ENCODE measurements at places on chromosomes 5 and 9.

- DNase-seq = no peak
Measured at GRCh38 chr9:111980398-111980797, 83.8 kb downstream of the UGCG start.

GRCh38 chr5:120405286-120405864 lies 58.7 kb upstream of the PRR16 start:
- DNase-seq = no peak

DNA sequence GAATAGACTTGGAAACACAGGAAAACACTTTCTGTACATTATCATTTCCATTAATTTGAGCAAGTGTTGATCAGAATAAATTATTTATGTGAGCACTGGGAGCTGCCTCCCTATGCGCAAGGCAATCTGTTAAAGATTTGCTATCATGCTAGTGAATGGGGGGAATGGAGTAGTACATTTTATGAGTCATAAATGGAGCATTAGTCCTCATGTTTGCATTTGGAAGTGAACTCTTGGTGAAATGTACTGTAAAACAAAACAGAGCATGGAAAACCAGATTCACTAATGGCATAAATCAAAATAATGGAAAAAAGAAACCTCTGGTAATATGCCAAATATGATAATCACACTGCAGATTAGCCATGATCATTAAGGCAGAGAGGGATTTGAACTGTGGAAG lies 40.5 kb upstream of the TMC1 start:
- DNase-seq = no peak

- DNase-seq = no peak
Measured at GRCh38 chr5:178460174-178460573, 130.0 kb downstream of the COL23A1 start.

GRCh38 chr5:135353952-135354721 lies 44.9 kb downstream of the MACROH2A1 start:
- DNase-seq = no peak

DNA sequence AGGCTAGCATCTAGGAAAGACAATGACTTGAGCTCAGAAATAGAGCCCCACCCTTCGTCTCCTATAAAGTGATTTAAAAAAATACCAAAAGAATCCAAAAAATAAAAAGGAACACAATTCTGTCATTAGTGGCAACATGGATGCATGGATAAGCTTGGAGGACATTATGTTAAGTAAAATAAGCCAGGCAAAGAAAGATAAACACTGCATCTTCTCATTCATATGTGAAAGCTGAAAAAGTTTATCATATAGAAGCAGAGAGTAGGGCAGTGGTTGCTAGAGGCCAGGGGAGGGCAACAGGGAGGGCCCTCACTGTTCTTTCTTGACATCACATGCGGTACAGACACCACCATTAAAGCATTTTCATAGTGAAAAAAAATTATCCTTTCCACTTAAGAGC lies 220.9 kb upstream of the TRPC7 start:
- no peak for DNase-seq

GRCh38 chr5:156444753-156445291 lies 117.9 kb downstream of the SGCD start:
- no peak for DNase-seq

DNA sequence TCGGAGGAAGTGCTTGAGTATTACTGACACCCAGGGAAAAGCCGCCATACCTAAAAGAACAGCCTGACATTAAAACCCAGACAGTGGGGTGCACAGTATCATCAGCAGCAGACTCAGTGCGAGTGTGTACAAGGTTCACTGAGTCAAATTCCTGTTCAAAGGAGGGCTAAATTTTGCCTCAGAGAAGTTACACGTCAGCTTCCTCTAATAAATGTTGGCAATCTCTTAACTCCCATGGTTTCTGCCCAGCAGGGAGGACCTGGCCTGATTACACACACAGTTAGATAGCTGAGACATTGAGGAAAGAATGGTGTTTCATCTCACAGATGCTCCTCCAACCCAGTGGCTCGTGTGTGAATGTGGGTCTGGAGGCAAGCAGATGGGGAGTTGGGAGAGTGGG lies 38.2 kb downstream of the NIPSNAP3B start:
- no peak for DNase-seq

GRCh38 chr5:9370256-9370655 lies 175.6 kb downstream of the SEMA5A start:
- DNase-seq = no peak

DNA sequence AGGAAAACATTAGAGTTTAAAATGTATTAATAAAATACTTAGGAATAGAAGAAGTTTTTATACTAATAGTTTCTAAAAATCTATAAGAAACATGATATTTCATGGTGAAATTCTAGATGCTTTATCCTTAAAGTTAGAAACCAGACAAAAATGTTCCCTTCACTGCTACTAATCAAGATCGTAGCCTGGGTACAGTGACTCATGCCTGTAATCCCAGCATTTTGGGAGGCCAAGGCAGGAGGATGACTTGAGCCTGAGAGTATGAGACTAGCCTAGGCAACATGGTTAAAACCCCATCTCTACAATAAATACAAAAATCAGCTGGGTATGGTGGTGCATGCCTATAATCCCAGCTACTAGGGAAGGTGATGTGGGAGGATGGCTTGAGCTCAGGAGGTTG lies 30.4 kb upstream of the KLF9 start:
- DNase-seq = no peak

DNA sequence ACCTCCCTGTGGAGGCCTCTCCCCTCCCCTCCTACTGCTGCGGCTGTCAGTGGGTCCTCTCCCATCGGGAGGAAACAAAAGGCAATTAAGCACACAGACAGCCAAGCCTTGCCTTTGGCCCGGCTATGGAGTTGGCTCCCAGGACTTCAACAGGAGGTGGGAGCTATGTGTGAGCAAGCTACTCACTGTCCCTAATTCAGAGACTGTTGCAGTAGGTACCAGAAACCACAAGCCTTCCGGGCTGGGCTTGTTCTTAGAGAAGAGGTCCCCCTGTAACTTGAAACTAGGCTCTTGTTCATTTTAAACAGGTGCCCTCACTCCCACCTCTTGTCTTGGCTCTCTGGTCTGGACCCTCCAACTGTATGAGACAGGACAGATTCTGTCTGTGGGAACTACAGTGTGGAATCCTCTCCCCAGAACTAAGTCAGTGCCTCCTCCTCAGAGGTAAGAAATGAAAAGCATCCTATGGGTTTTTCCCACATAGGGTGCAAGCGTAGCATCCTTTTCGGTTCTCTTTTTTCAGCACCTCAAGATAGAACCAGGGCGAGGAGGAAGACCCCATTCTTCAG lies 561.1 kb downstream of the EBF1 start:
- DNase-seq = peak; percentile 24

- DNase-seq = peak; percentile 15
Measured at GRCh38 chr9:136947028-136947891, 2.2 kb downstream of the C8G start.

DNA sequence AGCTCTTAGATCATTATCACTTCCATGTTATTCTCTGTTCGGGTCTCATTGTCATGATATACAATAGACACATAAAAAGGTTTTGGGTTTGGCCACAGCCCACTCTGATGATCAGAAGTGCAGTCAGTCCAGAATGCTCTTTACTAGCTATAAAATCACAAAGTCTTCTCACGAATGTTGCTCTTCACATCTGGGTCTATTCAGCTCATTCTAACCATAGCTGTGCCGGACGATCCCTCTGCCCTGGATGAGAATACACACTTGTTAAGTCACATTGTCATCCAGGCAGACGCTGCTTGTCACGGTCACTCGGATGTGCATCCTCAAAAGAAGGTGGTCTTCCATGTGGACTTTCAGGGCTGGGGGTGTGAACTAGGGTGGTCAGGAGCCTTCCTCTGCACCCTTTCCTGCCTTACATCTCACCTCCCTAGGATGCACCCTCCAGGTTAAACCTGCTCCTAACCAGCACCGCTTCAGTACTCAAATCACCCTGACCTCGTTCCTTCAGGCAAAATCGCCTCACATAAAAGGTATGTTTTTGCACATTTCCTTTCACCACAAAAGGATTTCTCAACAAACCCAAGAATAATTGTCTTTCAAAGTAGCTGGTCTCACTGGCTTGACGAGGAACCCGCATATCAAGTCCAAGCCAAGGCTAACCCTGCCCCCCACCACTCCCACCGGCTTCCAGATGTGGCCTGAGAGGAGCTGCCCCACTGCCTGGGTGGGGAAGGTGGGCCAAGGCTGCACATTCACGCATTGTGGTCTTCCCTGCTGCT lies 21.9 kb downstream of the ANKH start:
- DNase-seq = no peak

DNA sequence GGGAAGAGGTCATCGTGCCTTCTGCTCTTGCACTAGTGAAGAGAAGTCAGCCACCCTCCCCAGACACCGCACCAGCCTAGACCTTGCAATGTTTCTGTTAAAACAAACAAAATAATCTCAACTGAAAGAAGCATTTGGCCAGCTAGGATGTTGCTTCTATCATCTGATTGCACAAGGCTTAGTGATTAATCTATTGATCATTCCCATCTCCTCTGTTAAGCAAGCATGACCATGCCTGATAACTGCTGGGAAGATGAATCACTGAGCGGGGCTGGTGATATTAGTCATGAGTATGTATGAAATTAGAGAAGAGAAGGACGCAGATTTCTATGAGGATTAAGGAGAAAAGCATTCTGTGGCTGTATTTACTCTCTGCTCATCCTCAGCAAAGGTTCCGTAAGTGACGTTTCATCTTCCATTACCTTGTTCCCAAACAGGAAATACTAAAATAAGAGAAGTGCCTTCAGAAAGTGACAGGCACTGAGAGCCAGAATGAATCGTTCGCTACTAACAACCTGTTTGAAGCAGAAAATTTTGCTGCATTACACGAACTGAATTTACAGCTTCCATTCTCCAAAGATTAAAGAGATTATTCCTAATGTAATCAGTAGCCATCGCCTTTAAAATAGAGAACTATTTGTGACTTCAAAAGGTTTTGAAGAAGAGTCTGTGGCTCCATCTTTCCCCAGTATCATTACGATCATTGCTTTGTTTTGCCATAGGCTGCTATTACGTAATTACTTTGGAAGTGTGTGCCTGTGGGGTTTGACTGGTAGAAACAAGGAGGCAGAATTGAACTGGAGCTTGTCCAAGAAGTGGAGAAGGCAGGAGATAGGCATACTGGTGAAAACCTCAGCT lies 219.1 kb downstream of the MED10 start:
- DNase-seq = no peak

DNA sequence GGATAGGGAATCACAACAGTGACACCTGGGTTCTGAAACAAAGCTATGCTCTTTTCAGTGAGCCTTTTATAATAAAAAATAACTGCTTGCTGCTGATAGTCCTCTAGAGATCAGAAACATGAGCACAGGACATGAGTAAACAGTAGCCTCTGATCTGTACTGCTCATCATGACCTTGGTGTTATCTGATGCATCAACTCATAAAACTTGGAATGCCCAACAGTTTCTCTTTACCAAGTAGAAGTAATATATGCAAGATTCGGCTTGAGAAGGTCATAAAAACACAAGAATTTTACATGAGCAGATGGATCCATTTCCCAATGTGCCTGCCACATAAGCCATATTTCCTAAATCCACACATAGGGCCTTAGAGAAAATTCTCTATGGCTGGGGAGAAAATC lies 318.3 kb upstream of the GRAMD2B start:
- DNase-seq = no peak

DNA sequence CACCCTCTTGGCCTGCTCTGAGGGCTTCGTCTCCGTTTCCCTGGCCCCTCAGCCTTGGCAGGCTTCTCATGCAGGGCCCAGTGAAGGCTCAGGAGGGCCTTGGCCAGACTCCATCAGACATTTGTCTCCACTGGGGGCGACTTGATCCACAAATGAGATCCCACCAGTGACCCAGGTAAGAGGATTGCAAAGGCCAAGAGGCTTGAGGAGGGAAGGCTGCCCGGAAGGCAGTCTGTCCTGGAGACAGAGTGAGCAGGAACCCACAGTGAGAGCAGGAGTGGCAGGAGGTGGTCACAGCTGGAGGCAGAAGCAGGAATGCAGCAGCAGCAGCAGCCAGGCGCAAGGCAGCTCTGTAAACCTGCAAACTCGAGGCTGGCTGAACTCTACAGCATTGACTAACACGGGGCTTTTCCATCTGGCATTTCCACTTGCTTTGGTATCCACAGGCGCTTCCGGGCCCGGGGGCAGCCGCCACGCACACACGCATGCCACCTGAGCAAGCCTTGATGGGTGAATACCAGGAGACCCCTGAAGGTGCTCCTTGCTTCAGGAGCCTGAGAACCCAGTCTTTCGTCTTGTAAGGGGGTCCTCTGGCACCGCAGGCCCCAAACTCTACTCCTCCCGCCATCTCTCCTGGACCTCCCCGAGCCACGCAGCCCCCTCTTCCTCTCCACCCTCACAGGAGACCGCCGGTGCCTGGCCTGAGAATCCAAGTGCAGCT lies 14.7 kb downstream of the MGAT1 start:
- DNase-seq = no peak

DNA sequence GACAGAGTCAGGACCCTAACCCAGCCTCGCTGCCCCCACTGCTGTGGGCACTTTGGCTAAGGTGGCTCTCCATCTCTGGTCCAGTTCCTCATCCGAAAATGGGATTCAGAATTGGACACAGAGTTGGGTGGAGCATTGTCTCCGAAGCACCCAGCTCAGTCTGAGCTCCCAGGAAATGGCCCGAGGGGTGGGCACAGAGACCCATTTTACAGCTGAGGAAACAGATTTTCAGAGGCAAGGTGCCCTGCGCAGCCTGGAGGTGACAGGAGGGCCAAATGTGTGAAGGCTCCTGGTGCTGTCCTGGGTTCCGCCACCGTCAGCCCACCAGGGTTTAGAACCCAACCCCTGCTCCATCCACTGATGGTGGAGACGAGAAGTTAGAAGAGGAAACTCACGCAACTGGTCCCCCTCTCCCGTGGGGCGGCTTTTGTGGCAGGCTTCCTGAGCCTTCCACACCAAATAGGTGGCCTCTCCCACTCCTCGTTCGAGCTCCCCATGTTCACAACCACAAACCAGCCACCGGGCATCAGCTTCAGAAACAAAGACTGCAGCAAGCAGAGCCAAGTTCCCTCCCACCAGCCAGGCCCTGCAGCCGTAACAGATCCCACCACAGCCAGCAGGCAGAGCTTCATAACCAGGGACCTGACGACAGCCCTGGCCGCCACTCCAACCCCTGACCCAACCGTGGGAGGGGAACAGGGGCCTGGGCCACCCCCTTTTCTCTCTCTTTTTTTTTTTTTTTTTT lies 90.9 kb upstream of the LMX1B start:
- DNase-seq = no peak

DNA sequence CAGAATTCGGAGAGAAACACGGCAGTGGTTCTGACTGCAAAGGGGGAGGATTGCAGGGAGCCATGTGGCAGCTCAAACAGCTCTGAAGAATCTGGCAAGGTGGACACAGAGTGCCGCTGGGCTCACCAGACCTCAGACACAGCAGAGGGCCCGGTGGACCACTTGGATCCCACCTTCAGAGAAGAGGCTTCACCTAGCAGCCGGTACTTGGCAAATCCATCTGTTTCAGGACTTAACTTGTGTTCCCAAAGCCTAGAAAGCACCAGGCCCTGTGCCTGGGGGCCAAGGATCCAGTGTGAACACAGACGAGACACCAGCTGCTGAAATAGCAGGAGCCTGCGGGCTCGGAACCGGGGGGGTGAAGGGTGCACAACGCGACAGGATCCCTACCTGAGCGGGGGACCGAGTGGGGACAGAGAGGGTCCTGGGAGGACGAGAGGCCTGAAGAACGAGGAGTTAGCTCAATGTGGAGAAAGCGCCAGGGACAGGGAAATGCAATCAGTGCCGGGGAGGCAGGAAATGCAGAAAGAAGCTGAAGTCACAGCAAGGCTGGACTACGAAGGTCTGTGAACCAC lies 44.6 kb downstream of the BTNL9 start:
- no peak for DNase-seq
